Activated CD8-positive, alpha-beta memory T cell treated with anti-CD3 and anti-CD28 coated beads, Interleukin-2, amount 50 U/mL, for 48 hours (primary cell): ENCODE measurements at places on chromosomes 7 and 10.
A peak's percentile ranks its signal among the peaks of the same experiment; 100 is the strongest.

DNA sequence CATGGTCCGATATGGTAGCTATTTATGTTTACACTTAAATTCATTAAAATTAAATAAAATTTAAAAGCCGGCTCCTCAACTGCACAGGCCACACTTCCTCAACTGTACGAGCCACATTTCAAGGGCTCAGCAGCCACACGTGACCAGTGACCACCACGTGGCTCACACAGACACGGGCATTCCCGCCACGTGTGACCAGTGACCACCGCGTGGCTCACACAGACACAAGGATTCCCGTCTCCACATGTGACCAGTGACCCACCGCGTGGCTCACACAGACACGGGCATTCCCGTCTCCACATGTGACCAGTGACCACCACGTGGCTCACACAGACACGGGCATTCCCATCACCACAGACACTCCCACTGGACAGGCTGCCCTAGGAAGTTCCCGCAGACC, 91.3 kb downstream of the PDGFA start:
- no peak for DNase-seq

GRCh38 chr10:121495719-121496118, 102.5 kb downstream of the FGFR2 start:
- DNase-seq: no peak

DNA sequence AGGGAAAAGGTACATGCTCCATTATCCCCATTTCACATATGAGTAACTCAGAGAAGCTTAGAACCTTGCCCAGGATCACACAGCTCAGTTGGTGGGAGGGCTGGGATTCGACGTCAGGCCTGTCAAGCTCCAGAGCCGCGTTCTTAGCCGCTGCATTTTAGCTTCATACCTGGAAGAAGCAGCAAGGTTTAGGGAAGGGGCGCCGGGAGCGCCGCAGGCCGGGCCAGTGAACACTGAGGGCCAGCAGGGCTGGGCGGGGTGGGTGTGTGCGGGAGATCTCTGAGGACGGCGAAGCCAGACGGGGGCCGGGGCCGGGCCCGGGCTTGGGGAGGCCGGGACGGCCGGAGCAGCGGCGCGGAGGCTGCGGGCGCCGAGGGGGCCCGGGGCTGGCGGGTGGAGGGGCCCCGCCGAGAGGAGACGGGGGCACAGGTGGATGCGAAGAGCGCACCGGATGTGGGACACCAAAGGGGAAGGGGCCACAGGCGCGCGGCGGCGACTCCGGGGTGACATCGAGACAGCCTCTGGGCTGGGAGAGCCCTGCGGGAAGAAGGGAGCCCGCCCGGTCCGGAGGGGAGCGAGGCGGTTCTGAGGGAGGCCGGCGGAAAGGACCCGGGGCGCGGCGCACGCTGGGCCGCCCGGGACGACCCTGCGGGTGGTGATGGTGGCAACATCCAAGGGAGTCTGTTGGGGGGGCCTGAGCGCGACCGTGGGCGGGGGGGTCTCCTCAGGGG, 498 bp downstream of the NDST2 start:
- peak; percentile 81 for DNase-seq

DNA sequence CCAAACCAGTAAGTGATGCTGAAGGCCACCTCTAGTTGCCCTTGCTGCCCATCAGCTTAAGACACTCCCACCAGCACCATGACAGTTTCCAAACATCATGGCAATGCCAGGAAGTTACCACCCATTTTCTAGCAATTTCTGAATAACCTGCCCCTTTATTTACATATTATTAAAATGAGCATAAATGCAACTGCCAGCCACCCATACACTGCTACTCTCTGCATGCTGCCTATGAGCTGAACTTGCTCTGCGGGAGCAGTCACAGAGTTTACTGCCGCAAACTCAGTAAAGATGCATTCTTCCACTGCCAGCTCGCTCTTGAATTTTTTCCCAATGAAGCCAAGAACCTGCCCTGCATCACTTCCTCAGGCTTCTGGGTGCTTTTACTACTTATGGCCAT, 212.6 kb downstream of the SH2D4B start:
- no peak for DNase-seq

DNA sequence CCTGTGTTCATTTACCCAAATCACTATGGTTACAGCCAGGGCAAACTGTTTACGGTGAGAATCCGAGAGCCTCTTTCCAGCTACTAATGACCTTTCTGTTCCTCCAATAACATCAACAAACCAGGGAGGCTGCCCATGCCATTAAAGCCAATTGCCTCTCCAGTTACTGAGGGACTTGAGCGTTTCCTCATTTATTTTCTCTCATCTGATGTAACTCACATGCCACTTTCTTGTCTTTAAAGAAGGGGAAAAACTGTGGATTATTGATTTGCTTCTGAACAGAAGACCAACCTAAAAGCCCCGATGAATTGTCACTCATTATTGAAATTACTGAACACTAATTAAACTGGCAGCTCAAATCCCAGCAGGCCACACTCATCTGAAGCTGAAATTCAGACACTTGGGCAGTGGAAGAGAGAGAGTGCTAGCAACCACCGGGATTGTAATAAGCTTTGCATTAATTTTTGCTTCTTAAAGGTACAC, 595.8 kb upstream of the MKI67 start:
- no peak for DNase-seq
